Stimulated activated CD4-positive, alpha-beta T cell treated with anti-CD3 and anti-CD28 coated beads, Interleukin-4, amount 100 ng/mL, for 48 hours (primary cell): ENCODE measurements at places on chromosomes 5 and 9.

GRCh38 chr9:106862110-106862820 lies 701 bp upstream of the ZNF462 start:
- no peak for DNase-seq

DNA sequence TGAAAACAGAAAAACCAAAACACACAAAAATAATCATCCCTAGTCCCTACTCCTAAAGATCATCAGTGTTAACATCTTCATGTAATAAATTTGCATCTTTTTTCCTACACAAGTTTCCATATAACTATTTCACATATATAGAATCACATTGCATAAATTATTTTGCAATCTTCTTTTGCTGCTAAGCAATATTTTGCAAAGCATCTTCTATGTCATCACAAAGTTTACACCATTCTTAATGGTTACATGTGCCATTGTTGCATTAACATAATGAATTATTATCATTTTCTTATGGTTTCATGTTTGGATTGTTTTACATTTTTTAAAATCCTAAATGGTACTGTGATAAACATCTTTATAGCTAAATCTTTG lies 17.8 kb downstream of the SH3TC2 start:
- DNase-seq: no peak

GRCh38 chr5:66179297-66180051 lies 35.4 kb downstream of the SREK1 start:
- no peak for DNase-seq

- no peak for DNase-seq
Observed at GRCh38 chr5:151014680-151015343, 5.6 kb upstream of the GPX3 start.

DNA sequence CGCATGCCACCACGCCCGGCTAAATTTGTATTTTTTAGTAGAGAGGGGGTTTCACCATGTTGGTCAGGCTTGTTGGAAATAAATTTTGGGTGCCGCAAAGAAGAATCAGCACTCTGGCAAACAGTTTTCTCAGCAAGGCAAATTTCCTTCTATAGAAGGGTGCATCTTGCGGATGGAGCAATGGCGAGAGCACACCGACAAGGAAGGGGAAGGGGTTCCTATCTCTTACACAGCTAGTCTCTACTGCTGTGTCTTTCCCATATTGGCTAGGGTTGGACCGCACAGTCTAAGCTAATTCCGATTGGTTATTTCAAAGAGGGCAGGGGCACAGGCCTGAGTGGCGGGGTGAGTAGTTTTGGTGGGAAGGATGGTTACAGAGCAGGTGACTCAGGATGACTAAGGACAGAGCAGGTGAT lies 707 bp downstream of the GTF3C5 start:
- DNase-seq: no peak

DNA sequence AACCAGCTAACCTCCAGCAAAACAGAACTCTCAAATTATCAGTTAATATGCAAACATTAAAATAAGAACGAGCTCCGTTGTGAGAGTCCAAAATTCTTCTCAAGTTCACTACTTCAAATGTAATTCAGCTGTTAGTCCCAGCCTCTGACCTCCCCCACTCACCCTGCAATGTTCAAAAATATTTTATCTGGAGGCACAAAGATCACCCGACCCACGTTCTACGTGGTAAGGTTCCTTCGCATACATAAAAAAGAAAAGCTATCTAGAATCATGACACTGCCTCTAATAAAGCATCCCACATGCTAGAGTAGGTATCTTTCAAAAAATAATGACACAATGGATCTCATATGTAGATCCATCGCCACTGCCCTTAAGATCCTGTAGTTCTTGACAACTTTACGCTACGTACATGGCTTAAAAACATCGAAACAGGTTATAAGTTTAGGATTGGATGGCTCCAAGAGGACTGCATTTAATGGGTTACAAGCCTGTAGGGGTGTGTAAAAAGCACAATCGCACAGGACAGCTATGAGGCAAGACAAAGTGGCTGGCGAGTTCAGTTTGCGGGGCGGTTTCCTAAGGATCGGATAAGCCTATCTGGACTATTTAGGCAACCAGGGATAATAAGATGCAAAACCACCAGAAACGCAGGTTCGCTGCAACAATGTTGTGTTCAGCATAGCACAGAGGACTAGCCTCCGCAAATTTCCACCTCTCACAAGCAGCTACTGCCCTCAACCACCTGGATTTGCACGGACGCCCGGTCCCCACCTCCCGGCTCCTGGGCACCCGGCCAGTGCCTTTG lies 969 bp downstream of the CLK4 start:
- DNase-seq: no peak

- DNase-seq: no peak
Observed at GRCh38 chr5:20294696-20295095, 306.7 kb upstream of the CDH18 start.

GRCh38 chr9:109319017-109319625 lies 1.7 kb downstream of the EPB41L4B start:
- DNase-seq: no peak

DNA sequence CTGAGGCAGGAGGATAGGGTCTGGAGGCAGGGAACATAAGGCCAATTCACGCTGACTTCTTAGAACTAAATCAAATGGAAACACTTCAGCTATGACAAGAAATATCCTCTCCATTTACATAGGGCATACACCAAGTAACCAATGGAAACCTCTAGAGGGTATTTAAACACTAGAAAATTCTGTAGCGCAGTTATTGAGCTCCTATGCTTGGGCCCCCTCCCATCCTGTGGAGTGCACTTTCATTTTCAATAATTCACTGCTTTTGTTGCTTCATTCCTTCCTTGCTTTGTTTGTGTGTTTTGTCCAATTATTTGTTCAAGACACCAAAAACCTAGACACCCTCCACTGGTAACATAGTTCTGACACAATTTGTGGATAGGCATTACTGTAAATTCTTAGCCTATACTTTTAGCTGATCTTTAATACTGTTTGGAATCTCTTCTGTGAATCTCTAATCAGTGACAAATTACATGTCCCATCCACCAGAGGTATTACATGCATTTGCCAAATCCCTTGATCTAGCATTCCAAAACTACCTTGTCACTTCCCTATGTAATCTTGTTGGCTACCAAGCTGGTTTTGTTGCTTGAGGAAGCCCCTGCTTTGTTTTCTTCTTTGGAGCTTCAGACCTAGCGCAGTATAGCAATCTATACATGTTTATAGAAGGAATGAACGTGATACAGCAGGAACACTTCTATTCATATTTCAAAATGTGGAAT lies 61.6 kb downstream of the ST8SIA4 start:
- no peak for DNase-seq

- no peak for DNase-seq
Observed at GRCh38 chr5:12691330-12691729, 787.1 kb upstream of the CTNND2 start.
